Tibial artery (tissue), 4 donors: ENCODE measurements at places on chromosomes 3 and 15.

DNA sequence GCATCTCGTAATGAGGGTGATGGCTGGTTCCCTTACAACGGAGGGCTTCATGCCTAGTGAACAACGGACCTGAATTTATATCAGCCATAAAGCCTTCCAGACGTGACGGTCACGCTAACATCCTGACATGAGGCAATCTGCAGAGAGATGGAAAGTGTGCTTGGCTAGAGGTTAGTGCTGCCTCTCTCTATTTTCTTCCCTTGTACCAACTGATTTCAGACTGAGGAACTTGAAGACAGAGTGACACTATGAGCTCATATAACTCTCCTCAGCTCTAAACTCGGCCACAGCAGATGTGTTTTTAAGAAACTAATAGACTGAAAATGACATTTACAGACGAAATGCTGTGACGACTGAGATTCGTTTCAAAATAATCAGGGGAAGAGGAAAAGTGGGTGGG, 122.4 kb downstream of the XXYLT1 start:
- H3K27me3 ChIP-seq: no peaks in the 10 kb centered on the region
- H3K27ac ChIP-seq: no peak overlapping the region
- DNase-seq: no peak
- peaks cover 22% of the 10 kb centered on the region for H3K4me1 ChIP-seq

GRCh38 chr3:179512378-179512777, 50.3 kb upstream of the ACTL6A start:
- no peak for DNase-seq
- no peak overlapping the region for H3K27ac ChIP-seq
- H3K4me3 ChIP-seq: no peak overlapping the region
- H3K4me1 ChIP-seq: peaks cover 12% of the 10 kb centered on the region
- H3K36me3 ChIP-seq: no peaks in the 10 kb centered on the region

GRCh38 chr3:135811651-135812050, 153.9 kb upstream of the PPP2R3A start:
- no peak overlapping the region for H3K27ac ChIP-seq
- DNase-seq: no peak
- no peaks in the 10 kb centered on the region for H3K4me1 ChIP-seq
- H3K4me3 ChIP-seq: no peak overlapping the region
- H3K27me3 ChIP-seq: peaks cover 19% of the 10 kb centered on the region
- H3K36me3 ChIP-seq: no peaks in the 10 kb centered on the region

DNA sequence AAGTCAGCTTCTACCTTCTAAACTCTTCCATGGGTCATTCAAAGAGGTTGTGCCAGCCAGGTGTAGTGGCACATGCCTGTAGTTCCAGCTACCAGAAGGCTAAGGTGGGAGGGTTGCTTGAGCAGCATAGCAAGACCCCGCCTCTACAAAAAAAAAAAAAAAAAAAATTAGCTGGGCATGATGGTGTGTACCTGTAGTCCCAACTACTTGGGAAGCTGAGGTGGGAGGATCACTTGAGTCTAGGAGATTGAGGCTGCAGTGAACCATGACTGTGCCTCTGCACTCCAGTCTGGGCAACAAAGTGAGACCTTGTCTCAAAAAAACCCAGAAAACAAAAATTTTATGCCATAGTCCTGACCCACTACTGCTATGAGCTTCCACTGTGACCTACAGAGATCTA, 126.8 kb downstream of the MDFIC2 start:
- no peak overlapping the region for H3K27ac ChIP-seq
- no peaks in the 10 kb centered on the region for H3K4me1 ChIP-seq
- no peak overlapping the region for H3K4me3 ChIP-seq
- no peaks in the 10 kb centered on the region for H3K36me3 ChIP-seq
- H3K27me3 ChIP-seq: no peaks in the 10 kb centered on the region

- H3K27ac ChIP-seq: no peak overlapping the region
- peaks cover 9% of the 10 kb centered on the region for H3K4me1 ChIP-seq
- no peaks in the 10 kb centered on the region for H3K36me3 ChIP-seq
- DNase-seq: no peak
- no peaks in the 10 kb centered on the region for H3K27me3 ChIP-seq
- no peak overlapping the region for H3K4me3 ChIP-seq
Observed at GRCh38 chr15:56207092-56207491, 36.6 kb downstream of the RFX7 start.
